ENCODE measurements at places on chromosomes 6 and 20.

GRCh38 chr6:16488813-16489212, 250.4 kb downstream of the GMPR start:
- DNase-seq, result no peak

- DNase-seq, result no peak
Observed at GRCh38 chr6:145713773-145714172, 21.5 kb downstream of the EPM2A start.

GRCh38 chr6:159943101-159943632, 25.7 kb upstream of the IGF2R start:
- DNase-seq, result no peak

DNA sequence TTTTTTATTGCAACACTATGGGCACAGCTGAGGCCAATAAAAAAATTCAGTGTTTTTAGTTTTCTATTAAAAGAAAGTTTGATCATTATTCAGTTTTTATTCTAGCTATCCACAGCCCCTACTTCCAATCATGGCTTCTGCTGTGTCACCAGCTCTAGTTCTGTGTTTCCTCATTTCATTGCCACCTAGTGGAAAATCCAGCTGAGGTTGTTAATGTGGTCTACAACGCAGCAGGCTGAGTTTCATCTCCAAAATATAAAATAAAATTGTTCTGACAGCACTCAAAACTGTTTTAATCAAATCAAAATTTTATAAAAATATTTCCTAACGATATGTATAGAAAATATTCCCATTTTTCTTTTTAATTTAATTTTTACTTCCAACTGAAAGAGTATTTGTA, 13.6 kb downstream of the COL9A1 start:
- DNase-seq, result no peak

DNA sequence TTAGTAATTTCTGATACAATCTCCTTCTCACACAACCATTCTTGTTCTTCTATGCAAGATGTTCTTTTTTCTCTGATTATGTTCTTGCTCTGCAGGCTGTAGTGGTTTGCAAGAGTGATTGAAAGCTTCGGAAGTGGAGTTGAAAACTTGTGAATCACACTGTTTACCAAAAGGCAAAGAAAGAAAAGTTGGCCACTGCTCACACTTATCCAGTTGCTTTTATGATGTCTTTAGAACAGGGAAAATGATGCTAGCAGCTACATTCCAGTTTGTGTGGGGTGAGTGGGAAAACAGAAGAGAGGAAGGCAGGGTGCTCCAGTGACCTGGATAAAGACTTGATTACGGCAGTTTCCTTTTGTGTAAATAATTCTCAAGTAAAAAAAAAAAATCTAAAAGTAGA, 583.3 kb downstream of the TENT5A start:
- no peak for DNase-seq

- DNase-seq, result peak; percentile 39
Observed at GRCh38 chr20:23435626-23436539, 3.6 kb upstream of the CSTL1 start.

- no peak for DNase-seq
Observed at GRCh38 chr20:57146155-57146554, 120.3 kb downstream of the BMP7 start.

GRCh38 chr6:29959467-29959866, 17.1 kb downstream of the HLA-A start:
- DNase-seq, result no peak

GRCh38 chr6:110876170-110876773, 1.7 kb downstream of the AMD1 start:
- peak; percentile 96 for DNase-seq

DNA sequence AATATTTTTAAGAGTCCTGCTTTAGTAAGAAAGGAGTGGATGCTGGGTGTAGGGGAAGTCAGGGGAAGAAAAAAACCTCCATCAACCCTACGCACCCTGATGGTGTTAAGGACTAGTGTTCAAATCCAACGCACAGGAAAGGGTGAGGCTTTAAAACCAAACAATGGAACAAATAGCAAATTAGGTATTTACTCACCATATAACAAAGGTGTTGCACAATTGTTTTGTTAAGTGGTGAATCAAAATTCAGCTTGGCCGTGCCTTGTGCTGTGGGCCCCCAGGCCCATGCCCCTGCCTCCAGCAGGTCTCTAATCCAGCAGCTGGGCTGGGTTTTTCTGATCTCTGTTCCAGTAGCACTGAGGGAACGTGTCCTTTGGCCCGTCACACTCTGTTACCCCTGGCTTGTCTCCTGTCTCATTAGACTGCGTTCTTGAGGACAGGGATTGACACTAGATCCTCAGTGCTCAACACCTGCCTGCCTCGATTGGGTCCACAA, 11.8 kb downstream of the FAM83D start:
- DNase-seq, result no peak

GRCh38 chr6:37050045-37050853, 44.8 kb downstream of the FGD2 start:
- DNase-seq, result no peak

GRCh38 chr6:150334790-150335783, 33.7 kb upstream of the IYD start:
- DNase-seq, result no peak

DNA sequence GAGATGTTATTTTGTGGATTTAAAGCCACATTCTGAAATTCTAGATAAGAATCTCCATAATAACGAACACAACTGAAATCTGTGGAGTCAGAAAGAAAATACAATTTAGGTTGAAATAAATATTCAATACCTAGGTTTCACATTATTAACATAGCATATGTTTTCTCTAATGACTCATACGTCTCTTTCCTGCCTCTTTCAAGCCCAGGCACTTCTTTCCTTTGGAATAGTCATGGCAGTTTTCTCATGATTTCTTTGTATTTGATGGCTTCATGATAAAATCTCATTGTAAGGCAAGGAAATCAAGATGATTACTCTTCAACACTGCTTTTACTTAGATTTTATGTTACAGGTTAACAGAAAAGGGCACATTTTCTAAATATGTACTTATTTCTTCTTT, 803.7 kb downstream of the PHF3 start:
- DNase-seq, result no peak

GRCh38 chr6:11878735-11879134, 100.1 kb upstream of the ADTRP start:
- DNase-seq, result no peak

DNA sequence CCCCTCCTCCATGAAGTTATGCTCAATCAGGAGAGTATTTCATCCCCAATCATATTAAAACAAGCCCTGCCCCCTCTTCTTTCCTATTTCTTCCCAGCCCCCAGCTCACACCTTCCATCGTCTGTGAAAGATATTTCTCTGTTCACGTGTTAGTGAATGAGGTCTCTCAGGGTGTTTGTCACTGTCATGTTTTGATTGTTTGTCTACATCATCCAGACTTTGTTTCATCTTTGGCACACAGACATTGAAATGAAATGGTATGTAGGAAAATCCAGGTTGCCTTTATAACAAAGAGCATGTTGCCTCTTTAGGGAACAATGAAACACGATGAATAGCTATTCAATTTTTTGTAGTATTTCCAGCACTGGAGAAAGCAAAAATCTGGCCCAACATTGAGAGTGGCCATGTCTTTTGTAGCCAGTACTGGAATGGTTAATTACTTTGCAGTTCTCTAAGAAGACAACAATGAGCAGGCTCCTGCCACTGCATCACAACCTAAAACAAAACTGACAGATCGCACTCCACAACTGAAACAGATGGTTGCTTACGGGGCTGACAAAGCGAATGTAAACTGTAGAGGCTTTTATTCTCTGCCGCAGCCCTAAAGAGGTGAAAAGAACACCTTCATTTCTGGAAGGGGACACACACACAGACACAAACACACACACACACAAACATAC, 543.6 kb upstream of the CITED2 start:
- no peak for DNase-seq

GRCh38 chr6:5359417-5359816, 98.1 kb downstream of the FARS2 start:
- no peak for DNase-seq

GRCh38 chr6:131061041-131061750, 1.8 kb downstream of the EPB41L2 start:
- DNase-seq, result no peak

DNA sequence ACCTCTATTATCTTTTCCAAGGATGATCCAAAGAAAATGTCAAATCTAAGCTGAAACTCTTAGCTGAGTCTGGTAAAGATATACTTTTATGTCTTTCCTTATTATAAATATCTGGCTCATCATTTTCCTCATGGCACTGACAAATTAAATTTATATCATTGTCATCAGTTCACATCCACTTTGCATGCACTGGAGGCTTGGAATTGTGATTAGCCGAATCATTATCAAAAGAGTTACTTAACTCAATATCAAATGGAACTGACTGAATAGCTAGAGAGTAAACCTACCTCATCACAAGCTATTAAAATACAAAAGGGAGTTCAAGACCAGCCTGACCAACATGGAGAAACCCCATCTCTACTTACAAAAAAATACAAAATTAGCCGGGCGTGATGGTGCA, 713.9 kb upstream of the MARCKS start:
- no peak for DNase-seq

- DNase-seq, result no peak
Observed at GRCh38 chr20:63750807-63751470, 11.4 kb downstream of the SLC2A4RG start.

DNA sequence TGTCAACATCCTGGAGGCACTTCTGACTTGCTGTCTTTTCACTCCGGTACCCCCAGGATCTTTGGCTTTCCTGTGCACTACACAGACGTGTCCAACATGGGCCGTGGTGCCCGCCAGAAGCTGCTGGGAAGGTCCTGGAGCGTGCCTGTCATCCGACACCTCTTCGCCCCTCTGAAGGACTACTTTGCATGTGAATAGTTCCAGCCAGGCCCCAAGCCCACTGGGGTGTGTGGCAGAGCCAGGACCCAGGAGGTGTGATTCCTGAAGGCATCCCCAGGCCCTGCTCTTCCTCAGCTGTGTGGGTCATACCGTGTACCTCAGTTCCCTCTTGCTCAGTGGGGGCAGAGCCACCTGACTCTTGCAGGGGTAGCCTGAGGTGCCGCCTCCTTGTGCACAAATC, 12.0 kb upstream of the MAPRE1 start:
- no peak for DNase-seq

GRCh38 chr6:45614488-45615285, 237.0 kb upstream of the SUPT3H start:
- peak; percentile 1 for DNase-seq

DNA sequence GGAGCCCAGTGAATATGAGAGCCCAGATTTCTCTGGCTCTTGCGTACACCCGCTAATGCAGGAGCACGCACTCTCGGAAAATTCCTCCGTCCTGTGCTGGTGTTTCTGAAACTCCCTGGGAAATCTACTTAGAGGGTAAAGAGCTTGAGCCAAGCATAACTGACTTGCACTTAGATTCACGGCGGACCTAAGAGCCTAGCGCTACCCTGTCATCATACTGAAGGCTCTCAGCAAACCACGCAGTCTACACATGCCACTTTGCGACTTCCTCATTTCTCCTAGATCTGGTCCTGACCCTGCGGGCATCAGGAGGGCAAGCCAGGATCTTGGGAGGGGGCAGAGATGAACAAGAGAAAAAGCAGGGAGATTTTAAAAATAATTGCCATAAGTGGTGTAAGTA, 324.7 kb downstream of the CD83 start:
- DNase-seq, result no peak

DNA sequence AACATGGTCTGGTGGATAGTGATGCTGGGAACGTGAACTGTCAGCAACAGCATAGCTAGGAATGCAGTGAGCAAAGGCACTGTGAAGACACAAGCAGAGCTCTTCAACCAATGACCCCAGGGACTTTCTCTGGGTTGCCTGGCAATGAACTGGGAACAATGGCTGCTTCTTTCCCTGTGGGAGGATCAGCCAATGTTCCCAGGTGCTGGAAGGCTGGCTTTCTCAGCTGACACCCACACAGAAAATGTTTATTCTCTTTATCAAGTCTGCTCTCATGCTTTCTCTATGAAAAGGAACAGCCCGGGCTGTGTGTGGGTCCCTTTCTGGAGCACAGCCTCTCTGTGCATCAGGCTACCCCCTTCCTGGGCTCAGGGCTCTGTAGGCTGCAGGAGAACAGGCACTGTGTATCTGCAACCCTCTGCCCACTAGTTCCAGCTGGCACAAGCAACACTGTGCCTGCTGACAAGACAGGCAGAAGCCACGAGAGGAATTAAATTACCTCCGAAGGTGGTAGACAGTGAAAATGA, 54.2 kb downstream of the HFE start:
- DNase-seq, result no peak

- no peak for DNase-seq
Observed at GRCh38 chr6:130632897-130633296, 194.3 kb upstream of the SMLR1 start.

- no peak for DNase-seq
Observed at GRCh38 chr6:379410-380181, 12.0 kb upstream of the IRF4 start.

DNA sequence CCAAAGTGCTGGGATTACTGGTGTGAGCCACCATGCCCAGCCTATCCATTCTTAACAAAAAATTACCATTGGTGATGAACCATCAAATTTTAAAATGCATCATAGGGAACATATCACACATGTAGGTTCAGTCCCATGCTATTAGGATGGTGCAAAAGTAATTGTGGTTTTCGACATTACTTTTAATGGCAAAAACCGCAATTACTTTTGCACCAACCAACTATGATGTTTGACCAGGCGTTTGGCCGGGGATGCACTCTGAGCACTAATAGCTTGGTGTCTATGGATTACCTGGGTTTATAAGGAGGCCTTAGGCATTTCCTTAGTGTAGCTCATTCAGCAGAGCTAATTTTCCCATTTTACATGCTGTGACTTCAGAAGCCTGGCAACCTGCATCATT, 246.5 kb upstream of the SUPT3H start:
- no peak for DNase-seq

DNA sequence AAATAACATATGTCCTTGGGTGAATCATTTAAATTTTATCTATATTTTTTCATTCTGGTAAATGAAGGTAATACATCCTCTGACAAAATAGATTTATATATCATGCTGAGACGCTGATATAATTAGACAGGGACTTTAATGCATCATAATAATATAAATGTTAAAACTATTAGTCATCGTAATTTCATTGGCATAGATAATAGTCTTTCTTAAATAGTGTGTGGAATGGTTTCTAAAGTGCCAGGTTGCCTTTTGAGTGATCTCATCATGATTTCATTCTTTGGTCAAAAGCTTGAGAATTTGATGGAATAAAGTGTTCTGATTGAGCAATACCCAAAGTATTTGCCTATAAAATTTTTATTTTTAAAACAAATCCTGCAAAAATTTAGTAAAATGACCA, 43.2 kb upstream of the BMP5 start:
- DNase-seq, result no peak

DNA sequence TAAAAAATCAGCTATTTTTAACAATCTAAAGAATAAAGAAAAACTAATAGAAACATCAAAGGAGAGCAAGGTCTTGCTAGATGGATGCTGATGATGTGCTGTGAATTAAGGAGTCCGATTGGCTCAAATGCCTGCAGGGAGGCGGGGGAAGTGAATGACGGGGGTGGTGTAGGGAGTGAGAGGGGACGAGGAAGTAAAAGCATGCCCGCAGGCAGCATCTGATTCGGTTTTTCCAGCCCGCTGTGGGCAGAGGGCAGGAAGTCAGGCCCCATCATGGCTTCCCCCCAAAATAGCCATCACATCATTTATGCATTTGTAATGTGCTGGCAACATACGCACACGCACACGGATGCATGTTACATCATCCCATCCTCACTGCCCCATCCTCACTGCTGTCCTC, 10.3 kb downstream of the RSPO4 start:
- DNase-seq, result no peak

- no peak for DNase-seq
Observed at GRCh38 chr6:37624606-37625574, 72.8 kb downstream of the MDGA1 start.
